ENCODE measurements at places on chromosomes 2 and 18. TPM values are rescaled to one million over a fixed set of nuclear protein-coding genes. Genes with fewer than 3 reads are reported as not detected.

DNA sequence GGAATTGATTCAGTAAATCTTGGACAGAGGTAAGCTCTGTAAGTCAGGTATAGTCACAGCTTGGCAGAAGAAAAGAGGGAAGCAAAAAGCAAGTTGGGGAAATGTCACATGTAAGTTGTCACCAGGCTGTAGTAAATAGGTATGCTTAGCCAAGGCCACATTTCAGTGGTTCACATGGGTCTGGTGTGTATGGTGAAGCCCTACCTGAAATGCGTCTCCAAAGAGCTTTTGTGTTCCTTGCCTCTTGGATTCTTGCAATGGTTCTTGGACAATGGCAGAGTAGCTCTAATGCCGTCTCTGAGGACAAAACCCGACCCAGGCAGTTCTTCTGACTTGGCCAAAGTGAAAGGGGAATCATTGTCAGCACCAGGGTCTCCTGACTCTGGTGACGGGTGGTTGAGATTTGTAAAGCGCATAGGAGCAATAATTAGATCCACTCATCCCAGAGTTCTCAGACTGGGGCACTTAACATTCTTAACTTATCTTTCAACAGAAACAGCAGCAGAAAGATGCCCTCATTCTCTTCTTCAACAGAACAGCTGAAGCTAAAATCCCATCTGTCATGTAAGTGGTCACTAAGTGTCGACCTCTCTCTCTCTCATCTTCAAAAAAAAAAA is 34.4 kb upstream of the RPL37A start:
- no peak for DNase-seq

The FAM228A gene
- total RNA-seq, result 1.4 TPM

The CAPN13 gene
- not detected for total RNA-seq

- DNase-seq, result no peak
These were observed 582.6 kb downstream of the CNTNAP5 start for GRCh38 chr2:124607679-124608078.

DNA sequence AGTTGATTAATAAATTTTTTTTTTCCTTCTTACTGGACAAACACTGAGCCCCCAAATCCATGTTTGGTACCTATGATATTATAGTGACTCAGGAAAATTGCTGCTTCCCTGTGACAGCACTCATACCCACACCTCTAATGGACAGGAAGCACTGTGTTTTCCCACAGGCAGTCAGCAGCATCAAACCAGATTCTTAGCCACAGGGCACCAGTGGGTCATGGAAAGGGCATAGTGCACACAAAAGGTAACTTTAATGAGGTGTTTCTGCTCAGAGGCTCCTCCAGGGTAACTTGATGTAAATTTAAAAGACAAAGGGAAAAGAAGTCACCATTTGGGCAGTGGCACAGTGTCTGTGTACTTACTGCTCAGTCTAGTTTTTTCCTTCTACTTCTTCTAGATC is 34.1 kb downstream of the SERPINB11 start:
- DNase-seq, result no peak

The LRRFIP1 gene
- total RNA-seq, result 48.3 TPM

The RAD51AP2 gene
- total RNA-seq, result not detected

GRCh38 chr2:15042801-15043217 is 410.3 kb downstream of the LRATD1 start:
- peak; percentile 62 for DNase-seq

- DNase-seq, result no peak
These were observed 288.2 kb upstream of the ST6GAL2 start for GRCh38 chr2:107174171-107174570.

The EPC2 gene
- 29.3 TPM for total RNA-seq

DNA sequence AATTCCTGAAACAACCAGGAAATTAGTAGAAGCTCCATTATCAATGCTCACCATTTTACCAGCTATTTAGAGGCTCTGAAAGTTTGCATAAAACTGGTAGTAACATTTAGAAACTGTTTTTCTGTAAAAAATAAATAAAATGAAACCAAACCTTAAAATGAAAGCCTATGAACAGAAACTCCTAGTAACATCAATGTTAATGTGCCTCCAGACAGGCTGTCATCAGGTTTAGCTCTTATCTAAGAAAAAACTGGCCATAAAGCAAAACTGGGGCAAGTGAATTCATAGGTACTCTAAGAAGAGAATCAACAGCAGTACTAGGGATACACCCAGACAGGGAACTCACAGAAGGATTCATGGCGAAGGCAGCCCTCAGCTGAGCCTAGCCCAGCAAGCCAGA is 8.0 kb downstream of the E2F6 start:
- no peak for DNase-seq

The PTPN2 gene
- 34.2 TPM for total RNA-seq

- no peak for DNase-seq
These were observed 353.9 kb upstream of the GYPC start for GRCh38 chr2:126302043-126302442.

- DNase-seq, result peak; percentile 31
These were observed 61.4 kb upstream of the TUBA3E start for GRCh38 chr2:130259594-130259993.

The OSBPL1A gene
- 51.8 TPM for total RNA-seq

DNA sequence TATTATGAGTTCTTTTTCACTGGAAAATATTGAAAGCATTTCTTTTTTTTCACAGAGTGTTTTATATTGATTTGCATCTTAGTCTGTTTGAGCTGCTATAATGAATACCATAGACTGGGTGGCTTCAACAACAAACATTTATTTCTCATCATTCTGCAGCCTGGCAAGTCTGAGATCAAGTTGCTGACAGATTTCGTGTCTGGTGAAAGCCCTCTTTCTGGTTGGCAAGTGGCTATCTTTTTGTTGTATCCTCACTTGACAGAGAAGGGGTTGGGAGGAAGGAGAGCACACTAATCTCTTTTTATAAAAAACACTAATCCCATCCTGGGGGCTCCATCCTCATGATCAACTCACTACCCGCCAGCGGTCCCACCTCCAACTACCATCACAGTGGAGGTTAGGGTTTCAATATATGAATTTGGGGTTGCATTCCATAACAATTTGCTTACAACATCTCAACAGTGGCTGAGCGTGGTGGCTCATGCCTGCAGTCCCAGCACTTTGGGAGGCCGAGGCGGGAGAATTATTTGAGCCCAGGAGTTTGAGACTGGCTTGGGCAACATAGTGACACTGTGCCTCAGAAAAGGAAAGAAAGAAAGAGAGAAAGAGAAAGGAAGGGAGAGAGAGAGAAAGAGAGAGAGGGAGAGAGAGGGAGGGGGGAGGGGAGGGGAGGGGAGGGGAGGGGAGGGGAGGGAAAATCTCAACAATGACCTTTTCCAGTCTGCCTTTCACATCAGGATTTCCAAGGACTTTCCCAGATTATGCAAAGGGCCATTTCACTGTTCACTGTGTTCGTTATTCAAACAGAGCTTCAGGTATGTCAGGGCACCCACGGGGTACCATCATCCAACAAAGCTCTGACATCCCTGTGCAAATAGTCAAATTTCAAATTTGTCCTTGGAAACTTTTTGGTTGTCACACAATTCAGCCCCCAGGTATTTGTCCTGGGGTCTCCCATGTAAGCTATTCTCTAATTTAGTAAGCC is 111.1 kb downstream of the AP1S3 start:
- no peak for DNase-seq

GRCh38 chr18:55248495-55248894 is 289.2 kb upstream of the CCDC68 start:
- DNase-seq, result no peak

DNA sequence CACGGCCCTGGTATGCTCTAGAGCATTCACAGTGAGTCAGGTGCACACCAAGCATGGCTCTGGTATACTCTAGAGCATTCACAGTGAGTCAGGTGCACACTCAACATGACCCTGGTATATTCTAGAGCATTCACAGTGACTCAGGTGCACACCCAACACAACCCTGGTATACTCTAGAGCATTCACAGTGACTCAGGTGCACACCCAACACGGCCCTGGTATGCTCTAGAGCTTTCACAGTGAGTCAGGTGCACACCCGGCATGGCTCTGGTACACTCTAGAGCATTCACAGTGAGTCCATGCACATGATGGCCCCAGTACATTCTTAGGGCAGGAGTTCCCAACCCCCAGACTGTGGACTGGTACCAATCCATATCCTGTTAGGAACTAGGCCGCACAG is 158.1 kb downstream of the EIPR1 start:
- DNase-seq, result no peak

The ALPP gene
- not detected for total RNA-seq

The OSBPL6 gene
- total RNA-seq, result 5.4 TPM

DNA sequence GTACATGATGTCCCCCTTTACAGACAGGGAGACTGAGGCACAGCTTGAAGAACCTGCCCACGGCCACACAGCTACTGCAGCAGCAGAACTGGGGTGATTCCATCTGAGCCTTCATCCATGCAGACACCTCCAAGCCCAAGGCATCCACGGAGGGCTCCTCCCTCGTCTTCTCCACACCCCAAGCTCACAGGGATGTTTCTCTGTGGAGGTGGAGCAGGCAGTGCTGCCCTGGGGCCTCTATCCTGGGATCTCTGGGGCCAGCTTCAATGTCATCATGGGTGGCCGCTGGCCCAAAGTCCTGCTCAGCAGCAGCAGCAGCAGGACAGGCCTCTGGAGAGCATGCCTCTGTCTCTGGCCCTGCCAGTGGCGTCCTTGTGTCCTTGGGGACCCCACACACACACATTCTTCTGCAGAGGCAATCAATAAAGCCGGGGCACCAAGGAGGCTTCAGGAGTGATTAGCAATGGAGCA is 31.2 kb downstream of the ADI1 start:
- DNase-seq, result no peak

GRCh38 chr18:49968644-49969309 is 155.4 kb upstream of the ACAA2 start:
- DNase-seq, result no peak

GRCh38 chr2:136874258-136874657 is 108.9 kb downstream of the THSD7B start:
- DNase-seq, result no peak

GRCh38 chr2:66724241-66724640 is 289.3 kb downstream of the MEIS1 start:
- DNase-seq, result no peak

GRCh38 chr2:86037141-86037794 is 68.4 kb downstream of the POLR1A start:
- DNase-seq, result peak; percentile 98

DNA sequence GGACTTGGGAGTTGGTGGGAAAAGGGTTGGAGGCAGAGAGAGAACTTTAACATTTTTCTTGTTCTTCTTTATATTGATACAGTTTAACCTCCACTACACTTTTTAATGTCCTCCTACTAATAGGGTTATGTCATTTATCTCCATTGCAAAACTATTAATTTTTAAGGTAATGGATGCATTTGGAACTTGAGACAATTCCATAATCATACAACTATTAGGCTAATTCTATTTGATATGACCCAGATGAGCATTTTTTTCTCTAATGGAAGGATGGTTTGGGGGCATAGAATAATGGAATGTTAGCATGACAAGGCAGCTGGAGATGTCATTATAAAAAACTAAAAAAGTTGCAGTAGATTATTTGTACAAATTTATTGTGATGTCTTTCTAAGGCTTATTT is 239.2 kb upstream of the KCNJ3 start:
- DNase-seq, result no peak

DNA sequence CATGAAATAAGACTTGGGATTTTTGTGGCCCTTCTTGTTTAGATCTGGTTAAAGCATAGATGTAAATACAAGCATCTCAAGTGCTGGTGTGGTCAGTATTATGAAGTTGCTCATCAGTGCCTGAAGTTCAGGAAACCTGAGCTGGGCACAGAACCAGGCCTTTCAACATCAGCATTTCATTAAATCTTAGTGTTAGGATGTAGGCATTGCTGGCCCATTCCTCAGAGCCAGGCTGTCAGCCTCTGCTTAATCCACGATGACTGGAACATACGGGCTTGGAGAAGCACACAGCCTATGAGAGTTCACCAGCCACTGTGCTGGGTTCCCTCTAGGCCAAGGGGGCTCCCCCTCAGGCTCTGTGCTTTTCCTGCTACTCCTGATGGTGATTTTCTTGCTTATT is 270.2 kb downstream of the EN1 start:
- peak; percentile 66 for DNase-seq

GRCh38 chr2:223928113-223929006 is 16.8 kb downstream of the WDFY1 start:
- DNase-seq, result no peak

GRCh38 chr2:224659714-224660113 is 56.5 kb downstream of the CCDC195 start:
- DNase-seq, result no peak

DNA sequence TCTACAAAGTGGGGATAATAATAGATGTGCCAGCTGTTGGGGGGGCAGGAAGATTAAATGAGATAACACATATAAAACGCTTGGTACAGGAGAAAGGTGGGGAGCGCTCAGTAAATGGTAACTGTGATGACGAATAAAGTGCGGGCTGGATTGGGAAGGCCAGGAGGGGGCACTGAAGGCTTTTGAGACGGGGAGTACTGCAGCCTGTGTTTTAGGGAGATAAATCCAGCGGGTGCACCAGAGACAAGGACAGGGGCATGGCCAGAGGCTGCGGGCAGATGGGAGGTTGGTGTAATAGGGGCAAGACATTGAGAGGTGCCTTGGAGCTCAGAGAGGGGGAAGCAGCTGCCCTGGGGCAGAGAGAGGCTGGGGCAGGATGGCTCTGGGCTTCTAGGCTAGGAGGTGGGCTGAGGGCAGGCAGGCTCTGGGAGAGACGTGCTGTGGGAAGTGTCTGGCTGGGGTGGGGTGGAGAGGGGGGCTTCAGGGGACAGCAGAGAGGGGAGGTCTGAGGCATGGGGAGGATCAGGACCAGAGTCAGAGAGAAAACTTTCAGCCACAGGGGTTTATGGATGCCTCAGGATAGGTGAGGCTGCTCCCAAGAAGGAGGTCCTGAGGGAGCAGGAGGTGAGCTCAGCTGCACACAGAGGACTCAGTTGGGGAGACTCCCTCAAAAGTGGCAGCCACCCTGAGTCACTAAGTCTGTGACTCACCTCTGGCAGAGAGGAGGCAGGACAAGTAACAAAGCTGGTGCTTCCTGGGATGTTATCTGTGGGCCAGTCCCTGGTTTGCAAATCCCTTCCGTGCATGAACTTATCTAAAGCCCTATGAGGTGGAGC is 18.8 kb downstream of the TEX44 start:
- DNase-seq, result peak; percentile 98

DNA sequence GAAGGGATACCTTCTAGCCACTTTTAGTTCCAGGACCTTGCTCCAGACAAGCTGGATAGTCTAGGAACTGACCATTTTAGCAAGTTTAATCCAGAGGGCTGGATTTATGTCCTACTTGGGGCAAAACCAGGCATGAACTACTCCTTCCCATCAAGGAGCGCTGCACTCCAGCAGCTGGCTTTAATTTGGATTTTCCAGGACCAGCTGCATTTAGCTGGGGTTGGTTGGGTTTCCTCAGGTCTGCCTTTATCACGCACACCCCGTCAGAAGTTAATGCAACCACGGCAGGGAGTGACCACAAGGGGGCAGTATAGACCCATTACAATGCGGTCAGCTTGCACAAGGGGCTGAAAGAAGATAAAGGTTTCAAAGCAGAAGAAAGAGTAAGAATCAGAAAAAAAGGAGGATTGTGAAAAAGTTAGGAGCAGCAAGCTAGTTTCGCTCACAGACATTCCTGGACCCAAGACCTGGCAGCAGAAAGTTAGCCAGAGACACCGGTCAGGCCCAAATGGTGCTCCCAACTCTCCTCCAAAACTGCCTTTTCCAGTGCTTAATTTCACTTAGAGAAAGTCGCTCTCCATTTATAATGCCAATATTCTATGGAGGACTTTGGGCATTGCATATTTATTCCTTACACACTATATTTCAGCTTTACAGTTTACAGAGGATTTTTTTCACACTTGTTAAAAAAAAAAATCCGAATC is 40.1 kb downstream of the SLC4A1AP start:
- peak; percentile 89 for DNase-seq

GRCh38 chr2:238502956-238503791 is 76.4 kb downstream of the ASB1 start:
- peak; percentile 68 for DNase-seq

- no peak for DNase-seq
These were observed 77.0 kb downstream of the EDAR start for GRCh38 chr2:108911807-108912628.

- peak; percentile 85 for DNase-seq
These were observed 332 bp upstream of the PDCD1 start for GRCh38 chr2:241859017-241859435.

All from osteoblast (primary cell).